ENCODE measurements at places on chromosomes 5 and 9.

DNA sequence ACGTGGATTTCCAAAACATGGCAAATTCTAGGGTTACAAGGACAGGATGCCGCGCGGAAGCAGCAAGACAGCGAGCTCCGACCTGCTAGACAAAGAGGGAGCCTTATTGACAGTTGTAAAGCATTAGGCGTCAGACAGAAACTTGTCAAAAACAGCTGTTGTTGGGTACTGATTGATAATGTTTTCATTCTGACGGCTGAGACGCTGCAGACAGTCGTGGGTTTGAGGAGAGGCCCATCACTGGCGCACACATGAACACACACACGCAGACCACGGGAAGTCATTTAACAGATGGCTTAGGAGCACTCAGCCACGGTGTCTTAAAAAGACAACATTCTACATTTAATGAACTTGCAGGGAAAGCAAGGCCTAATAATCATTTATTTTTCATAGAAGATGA lies 324.0 kb downstream of the NDUFS4 start:
- no peak for DNase-seq

GRCh38 chr9:98985596-98985995 lies 41.9 kb downstream of the COL15A1 start:
- DNase-seq: no peak

DNA sequence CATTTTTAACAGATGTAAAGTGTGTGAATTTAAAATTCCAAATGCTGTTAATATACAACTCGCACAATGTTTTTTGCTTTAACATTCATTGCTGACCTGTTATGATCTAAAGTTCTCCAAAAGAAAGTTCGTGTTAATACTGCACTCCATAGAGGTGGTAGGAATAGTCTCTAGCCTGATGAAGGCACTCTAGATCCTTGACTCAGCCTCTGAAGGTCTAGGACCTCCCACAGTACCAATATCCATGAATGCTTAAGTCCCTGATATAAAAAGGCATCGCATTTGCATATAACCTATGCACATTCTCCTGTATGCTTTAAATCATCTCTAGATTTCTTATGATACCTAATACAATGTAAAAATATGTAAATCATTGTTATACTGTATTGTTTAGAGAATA lies 213.6 kb downstream of the EFNA5 start:
- no peak for DNase-seq

- no peak for DNase-seq
Measured at GRCh38 chr5:142905348-142905747, 135.2 kb downstream of the ARHGAP26 start.

DNA sequence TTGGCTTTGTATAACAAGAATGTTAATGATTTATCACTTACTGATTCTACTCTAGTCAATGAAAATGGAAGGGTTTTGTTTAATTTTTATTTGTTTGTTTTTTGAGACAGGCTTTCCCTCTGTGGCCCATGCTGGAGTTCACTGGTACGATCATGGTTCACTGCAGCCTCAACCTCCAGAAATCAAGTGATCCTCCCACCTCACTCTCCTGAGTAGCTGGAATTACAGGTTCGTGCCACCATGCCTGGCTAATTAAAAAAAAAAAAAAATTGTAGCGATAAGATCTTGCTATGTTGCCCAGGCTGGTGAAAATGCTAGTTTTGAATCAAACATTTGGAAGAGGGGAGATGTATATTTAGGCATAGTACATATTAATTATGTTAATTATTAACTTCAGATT lies 209.4 kb downstream of the NFIB start:
- DNase-seq: no peak

- DNase-seq: no peak
Measured at GRCh38 chr9:18638371-18639249, 164.7 kb downstream of the ADAMTSL1 start.

DNA sequence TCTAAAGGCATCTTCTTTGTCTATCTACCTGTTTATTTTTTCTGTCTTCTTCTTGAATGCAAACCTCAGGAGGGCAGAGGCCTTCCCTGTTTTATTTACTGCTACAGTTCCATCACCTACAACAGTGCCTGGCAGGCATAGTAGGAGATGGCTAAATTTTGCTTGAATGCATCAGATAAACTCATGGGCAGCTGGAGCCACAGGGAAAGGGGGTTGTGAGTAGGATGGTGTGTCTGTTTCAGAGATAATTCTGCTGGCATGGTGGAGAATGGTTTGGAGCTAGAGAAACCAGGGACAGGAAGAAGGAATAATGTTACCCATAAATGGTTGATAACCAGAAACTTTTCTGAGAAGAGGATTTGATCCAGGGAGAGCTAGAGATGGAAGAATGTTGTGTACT lies 189.8 kb upstream of the BRINP1 start:
- DNase-seq: no peak

DNA sequence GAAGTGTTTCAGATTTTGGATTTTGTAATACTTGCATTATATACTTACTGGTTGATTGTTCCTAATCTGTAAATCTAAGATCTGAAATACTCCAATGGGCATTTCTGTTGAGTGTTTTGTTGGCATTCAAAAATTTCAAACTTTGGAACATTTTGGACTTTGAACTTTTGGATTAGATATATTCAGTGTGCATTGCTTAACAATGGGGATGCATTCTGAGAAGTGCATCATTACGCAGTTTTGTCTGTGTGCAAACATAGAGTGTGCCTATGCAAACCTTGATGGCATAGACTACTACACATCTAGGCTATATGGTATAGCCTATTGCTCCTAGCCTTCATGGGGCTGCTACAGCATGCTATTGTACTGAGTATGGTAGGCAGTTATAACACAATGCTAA lies 325.4 kb downstream of the KDM4C start:
- no peak for DNase-seq

- no peak for DNase-seq
Measured at GRCh38 chr5:4208537-4208936, 612.9 kb downstream of the IRX1 start.

- no peak for DNase-seq
Measured at GRCh38 chr9:32426278-32426939, 42.0 kb downstream of the ACO1 start.
